SJSA1 (cell line): ENCODE measurements at places on chromosomes 16 and 17. TPM values are rescaled to one million over a fixed set of nuclear protein-coding genes. Genes with fewer than 3 reads are reported as not detected.

DNA sequence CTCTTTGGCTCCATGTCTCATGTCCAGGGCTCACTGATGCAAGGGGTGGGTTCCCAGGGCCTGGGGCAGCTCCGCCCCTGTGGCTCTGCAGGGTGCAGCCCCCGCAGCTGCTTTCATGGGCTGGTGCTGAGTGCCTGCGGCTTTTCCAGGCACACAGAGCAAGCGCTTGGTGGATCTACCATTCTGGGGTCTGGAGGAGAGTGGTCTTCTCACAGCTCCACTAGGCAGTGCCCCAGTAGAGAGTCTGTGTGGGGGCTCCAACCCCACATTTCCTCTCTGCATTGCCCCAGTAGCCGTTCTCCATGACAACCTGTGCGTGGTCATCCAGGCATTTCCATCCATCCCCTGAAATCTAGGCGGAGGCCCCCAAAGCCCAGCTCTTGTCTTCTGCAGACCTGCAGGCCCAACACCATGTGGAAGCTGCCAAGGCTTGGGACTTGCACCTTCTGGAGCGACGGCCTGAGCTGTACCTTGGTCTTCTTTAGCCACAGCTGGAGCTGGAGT lies 5.2 kb downstream of the IL32 start:
- DNase-seq, result no peak

DNA sequence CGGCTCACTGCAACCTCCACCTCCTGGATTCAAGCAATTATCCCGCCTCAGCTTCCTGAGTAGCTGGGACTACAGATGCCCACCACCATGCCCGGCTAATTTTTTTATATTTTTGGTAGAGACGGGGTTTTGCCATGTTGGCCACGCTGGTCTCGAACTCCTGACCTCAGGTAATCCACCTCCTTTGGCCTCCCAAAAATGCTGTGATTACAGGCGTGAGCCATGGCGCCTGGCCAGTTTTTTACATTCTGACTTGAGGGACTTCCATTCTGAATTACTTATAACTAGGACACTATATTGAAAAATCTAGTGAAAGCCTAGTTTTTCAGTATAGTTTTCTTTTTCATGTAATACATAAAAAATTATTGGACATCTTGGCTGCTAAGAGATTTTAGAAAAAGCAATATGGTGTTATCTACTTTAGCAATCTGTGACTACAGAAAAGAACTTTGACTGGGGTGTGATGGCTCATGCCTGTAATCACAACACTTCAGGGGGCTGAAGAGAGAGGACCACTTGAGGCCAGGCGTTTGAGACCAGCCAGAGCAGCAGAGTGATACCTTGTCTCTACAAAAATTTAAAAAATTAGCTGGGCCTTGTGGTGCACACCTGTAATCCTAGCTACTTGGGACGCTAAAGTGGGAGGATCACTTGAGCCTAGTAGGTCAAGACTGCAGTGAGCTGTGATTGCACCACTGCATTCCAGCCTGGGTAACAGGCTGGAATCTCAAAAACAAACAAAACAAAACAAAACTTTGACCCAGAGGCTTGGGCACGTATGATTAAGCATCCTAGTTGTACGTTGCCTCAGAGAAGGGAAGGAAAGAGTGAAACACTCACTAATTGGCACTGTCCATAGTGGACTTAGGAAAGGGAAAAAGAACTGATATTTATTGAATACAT lies 26.8 kb upstream of the GOSR1 start:
- DNase-seq, result no peak

DNA sequence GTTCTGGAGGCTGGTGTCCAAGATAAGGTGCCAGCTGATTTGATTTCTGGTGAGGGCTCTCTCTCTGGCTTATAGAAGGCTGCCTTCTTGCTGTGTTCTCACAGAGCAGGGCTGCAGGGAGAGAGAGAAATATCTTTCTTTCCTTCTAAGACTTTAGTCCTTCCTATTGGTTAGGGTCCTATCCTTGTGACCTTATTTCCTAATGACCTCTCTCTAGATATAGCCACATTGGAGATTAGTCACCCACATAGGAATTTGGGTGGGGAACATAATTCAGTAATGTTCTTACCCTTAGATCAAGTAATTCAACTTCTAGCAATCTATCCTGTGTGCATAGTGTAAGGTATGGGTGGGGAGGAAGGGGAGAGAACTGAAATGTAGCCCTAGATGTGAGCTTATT lies 18.0 kb upstream of the ABCA5 start:
- no peak for DNase-seq

GRCh38 chr16:28846933-28847273 lies 755 bp upstream of the TUFM start:
- no peak for DNase-seq

DNA sequence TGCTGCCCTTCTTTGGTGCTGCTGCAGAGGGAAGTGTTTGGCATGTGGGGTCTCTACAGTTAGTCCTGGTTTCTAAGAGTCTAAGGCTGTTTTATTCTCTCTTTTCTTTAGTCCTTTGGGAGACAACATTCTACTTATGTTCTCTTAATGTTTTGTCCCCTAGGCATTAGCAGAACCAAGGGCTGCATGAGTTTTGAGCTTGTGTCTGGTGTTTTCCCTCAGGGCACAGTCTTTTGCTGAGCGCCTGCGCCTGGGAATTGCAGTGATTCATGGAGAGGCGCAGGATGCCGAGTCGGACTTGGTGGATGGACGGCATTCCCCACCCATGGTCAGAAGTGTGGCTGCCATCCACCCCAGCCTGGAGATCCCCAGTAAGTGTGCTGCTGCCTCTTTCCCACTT lies 41.1 kb upstream of the SLC5A10 start:
- DNase-seq, result no peak

- DNase-seq, result peak; percentile 31
Measured at GRCh38 chr16:67024384-67025209, 4.4 kb upstream of the CBFB start.

DNA sequence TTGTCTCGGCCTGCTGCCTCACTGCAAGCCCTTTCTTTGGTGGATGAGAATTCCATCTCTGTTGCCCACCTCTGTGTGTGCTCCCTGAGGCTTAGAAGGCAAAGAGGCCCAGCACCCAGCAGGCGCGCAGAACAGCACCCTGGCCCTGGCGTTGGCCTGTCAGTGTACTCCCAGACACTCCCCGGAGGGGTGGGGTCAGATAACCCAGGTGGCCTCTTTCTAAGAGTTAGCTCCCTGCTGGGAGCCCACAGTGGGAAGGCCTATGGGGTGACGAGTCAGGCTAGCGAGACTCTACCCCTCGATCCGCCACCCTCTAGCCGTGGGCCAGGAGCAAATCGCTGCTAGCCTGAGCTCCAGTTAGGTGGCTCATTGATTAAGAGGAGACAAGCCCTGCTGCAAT lies 38.1 kb downstream of the SRL start:
- DNase-seq, result no peak

DNA sequence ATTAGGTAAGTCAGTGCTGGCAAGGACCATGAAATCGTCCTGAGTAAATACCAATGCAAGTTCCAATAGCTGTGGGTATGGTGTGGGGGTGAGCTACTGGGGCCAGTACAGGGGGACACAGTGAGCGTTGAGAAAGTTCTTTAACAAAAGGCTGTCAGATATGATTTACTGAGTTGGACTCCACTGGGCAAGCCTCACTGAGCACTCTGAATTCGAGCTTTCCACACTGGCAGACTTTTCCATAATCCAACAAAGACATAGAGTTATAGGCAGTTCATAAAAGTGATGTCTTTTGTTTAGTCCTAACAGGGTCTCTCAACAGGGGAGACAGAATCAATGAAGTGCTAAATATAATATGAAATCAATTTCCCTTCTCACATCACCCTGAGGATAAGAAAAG lies 489.0 kb downstream of the KCNJ2 start:
- no peak for DNase-seq

CD300H gene
- total RNA-seq, result not detected in 2 replicates

TBC1D3H gene
- not detected in 2 replicates for total RNA-seq

ADAT1 gene
- 49.2 and 62.0 TPM in 2 replicates for total RNA-seq

TEKT1 gene
- total RNA-seq, result 0.03 TPM in 1 of 2 replicates, not detected in the other

OR4D1 gene
- 0.03 TPM in 1 of 2 replicates, not detected in the other for total RNA-seq

SOX8 gene
- 3.1 and 4.9 TPM in 2 replicates for total RNA-seq

ZNF385C gene
- total RNA-seq, result not detected in 2 replicates

KCNH4 gene
- not detected in 2 replicates for total RNA-seq

CHST6 gene
- not detected in 2 replicates for total RNA-seq

TBKBP1 gene
- total RNA-seq, result 3.5 and 4.5 TPM in 2 replicates

GSG1L gene
- not detected in 2 replicates for total RNA-seq
